Activated CD4-positive, alpha-beta T cell treated with anti-CD3 and anti-CD28 coated beads, Interleukin-2, amount 10 ng/mL, durations not matched to agents 7 days and 5 days (primary cell): ENCODE measurements at places on chromosomes 4 and X. TPM values are rescaled to one million over a fixed set of nuclear protein-coding genes. Genes with fewer than 3 reads are reported as not detected.
A peak's percentile ranks its signal among the peaks of the same experiment; 100 is the strongest.

GSX2 gene
- total RNA-seq: not detected

DNA sequence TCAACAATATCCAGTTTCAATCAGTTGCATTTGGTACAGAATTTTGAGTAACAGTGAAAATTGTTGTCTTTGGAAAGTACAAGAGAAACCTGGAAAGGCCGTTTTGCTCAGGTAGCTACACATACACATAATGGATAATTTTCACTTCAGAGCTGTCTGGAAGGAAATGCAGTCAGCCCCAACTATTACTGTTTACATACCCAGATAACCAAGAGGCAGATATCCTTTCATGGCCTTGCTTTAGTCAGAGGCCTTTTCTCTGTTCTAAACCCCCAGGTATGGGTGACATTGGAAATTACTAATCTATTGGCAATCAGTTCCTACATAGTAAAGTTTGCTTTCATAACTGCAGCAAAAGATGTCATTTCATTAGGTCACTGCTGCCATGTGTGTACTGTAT lies 244.9 kb upstream of the EMCN start:
- DNase-seq: no peak

DNA sequence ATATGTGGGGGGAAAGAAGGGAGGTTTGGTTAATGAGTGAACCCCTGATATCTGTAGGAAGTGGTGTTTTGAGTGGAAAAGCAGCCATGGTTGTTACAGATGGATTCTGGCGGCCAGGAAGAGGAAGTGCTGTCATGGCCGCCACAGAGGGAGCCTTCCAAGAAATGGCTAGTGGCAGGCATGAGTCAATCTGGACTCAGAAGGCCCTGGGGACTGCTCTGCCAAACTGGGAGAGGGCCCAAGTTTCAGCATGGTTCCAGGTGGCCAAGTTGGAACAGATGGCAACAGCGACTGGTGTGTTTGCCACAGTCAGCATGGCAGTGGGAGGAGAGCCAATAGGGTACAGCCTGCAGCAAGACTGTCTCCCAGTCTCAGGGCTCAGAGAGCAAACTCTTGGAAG lies 32.5 kb downstream of the ETDB start:
- no peak for DNase-seq

GRCh38 chr4:137156054-137156453 lies 376.2 kb downstream of the PCDH18 start:
- no peak for DNase-seq

- DNase-seq: no peak
These were observed 419.2 kb upstream of the CT83 start for GRCh38 chrX:116881961-116882360.

NXF2 gene
- not detected for total RNA-seq

MBNL3 gene
- 33.7 TPM for total RNA-seq

TEX13B gene
- total RNA-seq: not detected

DNA sequence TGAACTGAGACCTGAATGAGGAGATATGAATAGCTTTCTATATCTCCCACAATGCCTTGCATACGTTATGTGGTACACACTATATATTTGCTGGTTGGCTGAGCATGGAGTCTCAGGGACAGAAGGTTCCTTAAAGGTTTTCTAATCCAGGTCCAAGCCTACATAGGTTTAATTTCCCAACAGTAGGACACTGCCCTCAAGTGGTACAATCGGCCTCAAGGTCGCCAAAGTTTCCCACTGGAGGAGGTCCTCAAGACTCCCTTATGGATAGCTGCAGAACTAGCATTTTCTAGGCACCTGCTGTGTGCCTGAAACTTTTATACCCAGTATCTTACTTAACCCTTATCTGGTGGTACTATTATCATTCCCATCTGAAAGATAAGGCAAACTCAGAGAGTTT lies 21.0 kb upstream of the EFNB1 start:
- no peak for DNase-seq

SLITRK4 gene
- not detected for total RNA-seq

GRCh38 chrX:56728321-56728720 lies 722 bp upstream of the NBDY start:
- DNase-seq: no peak

FATE1 gene
- not detected for total RNA-seq

P2RY8 gene
- total RNA-seq: 107 TPM

HPSE gene
- total RNA-seq: 26.1 TPM

GRCh38 chr4:5812506-5813229 lies 80.2 kb downstream of the CRMP1 start:
- DNase-seq: peak; percentile 37

BTC gene
- not detected for total RNA-seq

DNA sequence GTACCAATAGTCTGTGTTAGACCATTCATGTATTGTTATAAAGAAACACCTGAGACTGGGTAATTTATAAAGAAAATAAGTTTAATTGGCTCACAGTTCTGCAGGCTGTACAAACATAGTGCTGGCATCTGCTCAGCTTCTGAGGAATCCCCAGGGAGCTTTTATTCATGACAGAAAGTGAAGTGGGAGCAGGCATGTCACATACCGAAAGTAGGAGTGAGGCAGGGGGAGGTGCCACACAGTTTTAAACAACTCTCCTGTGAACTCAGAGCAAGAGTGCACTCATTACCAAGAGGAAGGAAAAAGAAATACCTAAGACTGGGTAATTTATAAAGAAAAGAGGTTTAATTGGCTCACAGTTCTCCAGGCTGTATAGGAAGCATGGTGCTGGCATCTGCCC lies 591.2 kb downstream of the PPP4R3C start:
- no peak for DNase-seq

PPBP gene
- not detected for total RNA-seq

GRCh38 chr4:33709247-33709646 lies 2535.1 kb downstream of the ARAP2 start:
- no peak for DNase-seq

DNA sequence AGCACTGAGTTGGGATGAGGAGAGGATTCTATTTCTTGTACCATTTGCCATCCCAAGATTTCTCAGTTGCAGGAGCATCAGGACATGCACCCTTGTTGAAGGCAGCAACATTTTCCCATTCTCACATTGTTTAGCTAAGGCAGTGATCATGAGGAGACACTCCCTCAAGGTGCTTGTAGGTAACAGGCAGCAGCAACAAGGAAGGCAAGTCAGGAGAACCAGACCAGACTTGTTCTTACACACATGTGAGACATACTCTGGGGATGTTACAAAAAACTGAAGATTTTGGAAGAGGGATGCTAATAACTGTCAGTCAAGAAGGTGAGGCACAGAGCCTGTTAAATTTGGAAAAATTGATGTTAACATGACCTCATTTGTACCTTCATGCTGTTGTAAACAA lies 15.5 kb upstream of the HPGDS start:
- no peak for DNase-seq

PACRGL gene
- total RNA-seq: 11.7 TPM

DNA sequence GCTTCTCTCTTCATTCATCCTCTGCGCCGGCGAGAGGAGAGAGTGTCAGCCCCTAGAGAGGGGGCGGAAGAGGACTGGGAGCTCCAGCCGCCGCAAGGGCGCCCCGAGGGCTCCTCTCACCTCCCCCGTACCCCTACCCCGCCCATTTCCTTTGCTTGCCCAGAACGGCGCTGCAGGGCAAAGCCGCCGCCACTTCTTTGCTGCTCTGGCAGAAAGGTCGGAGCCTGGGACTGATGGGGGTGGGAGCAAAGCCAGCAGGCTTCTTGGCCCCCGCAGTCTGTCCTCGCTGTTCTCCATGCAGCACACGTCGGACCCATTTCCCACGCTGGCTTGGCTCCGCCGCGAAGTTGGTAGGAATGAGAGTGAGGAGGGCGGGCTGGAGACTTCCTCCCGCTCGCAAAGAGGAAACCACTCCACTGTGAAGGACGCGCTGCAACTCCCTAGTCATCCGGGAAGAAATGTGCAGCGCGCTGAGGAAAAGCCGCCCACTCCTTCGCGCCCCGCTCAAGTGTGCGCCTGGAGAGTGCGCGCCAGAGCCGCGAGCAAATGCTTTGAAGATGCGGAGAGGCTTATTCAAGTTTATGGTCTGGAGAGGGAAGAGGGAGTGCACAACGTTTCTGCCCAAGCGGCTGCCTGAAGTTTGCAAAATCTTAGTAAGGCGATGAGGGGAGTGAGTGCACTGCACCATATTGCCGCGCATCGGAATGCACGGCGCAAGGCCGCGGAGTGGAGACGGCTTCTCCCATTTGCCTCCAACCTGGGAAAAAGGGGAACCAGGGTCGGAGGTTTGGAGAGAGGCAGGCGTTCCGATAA lies 2.8 kb upstream of the PCDH7 start:
- DNase-seq: peak; percentile 30

GABRA4 gene
- total RNA-seq: not detected

CFI gene
- total RNA-seq: not detected

GRCh38 chrX:150377005-150377404 lies 13.9 kb downstream of the MAMLD1 start:
- DNase-seq: no peak

DNA sequence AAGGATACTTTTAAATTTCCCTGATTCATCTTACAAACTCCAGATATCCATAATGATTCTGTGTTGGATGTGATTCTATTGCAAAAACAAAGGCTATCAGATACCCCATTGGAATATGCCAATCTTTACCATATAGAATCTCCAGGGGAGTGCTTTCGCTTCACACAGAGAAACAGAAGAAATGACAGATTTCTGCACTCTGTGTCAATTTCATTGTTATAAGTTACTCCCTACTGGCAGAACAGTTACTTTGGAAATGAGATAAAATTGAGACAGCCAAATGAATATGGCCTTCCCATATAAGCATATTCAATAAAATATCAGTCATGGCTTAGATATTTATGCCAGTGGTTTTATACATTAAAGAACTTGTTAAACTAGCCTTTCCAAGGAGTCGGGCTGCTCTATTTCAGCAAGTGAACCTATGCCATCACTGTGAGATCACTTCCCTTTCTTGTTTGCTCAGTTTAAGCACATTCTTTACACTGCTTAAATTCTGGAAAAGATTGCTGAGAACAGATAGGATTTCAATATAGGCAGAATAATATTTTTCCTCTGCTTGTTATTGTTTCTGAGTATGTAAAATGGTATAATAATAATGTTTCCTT lies 127.5 kb upstream of the ANXA10 start:
- no peak for DNase-seq

- DNase-seq: no peak
These were observed 124.8 kb downstream of the MXRA5 start for GRCh38 chrX:3221643-3222042.

GRCh38 chrX:940691-941090 lies 271.8 kb downstream of the CRLF2 start:
- no peak for DNase-seq

DNA sequence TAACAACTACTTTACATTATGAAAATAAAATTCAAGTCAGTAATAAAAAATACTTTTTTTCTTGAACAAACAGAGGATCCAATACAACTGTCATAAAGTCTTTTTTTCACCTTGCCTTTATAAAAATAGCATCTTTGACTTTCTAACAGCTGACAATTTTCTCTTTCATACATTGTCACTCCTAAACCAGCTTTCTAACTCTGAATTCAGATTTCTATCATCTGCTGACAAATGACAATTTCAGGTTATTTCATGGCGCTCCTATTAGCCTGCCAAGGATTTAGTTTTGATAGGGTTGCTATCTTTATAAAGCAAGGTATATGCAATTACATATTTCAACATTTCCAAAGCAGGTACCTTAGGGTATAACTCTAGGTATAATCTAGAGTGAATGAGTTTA lies 14.6 kb downstream of the NAA11 start:
- no peak for DNase-seq

DNA sequence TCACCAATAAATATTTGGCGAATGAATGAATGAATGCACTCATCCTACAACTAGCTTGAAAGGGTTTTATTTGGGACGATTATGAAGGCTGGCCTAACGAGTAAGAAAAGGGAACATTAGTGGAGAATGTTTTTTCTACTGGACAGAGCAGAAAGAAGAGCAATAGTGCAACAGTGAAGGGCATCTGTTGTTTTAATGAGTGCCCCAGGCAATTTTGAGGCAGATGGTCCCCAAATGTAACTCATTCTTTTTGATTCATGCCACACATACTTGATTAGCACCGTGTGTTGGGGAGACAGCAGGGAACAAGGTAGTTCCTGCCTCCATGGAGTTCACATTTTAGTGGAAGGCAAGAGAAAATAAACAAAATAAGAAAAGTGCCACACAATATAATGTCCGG lies 22.7 kb upstream of the INTS6L start:
- DNase-seq: no peak

DNA sequence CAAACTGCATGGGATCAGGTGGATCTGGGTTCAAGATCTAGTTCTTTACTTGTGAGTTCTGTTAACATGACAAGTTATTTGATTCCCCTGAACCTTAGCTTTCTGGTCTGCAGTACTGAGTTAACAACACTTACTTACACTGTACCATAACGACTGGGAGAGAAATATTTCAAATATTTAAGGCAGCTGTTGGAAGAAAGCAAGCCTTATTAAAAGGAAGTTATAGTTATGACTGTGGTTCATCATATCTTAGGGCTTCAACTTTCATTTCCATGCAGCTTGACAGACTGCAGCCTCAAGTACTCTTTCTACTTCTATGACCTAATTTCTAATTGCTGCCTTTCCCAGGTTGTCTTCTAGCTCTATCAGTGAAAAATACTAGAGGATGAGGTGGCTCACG lies 40.0 kb upstream of the PDGFRA start:
- DNase-seq: no peak

- DNase-seq: no peak
These were observed 5.2 kb upstream of the CBR4 start for GRCh38 chr4:169015186-169015623.

DNA sequence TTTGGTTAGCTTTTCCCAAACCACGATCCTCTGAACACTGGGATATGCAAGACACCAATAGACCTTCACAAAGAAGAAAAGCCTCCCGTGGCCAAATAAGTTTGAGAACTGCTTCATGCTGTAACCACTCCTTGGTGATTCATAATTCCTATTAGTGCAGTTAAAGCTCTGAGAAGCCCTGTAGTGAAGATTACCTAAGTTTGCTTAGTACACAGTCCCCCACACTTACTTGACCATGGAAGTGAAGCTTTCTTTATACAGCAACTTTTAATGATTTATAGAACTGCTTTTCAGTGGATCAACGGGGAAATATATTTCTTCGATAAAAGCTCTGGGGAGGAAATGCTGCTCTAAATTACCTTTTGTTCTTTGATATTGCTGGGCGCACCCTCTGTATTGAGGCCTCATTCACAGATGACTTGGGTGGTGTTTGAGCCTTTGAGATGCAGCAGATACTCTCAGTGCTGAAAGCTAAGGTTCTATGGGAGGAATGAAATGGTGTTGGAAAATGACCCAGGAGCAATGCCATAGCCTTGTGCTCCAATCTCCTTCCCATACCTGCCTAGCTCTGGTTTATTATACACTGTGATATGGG lies 67.4 kb downstream of the CBLL2 start:
- DNase-seq: no peak

DNA sequence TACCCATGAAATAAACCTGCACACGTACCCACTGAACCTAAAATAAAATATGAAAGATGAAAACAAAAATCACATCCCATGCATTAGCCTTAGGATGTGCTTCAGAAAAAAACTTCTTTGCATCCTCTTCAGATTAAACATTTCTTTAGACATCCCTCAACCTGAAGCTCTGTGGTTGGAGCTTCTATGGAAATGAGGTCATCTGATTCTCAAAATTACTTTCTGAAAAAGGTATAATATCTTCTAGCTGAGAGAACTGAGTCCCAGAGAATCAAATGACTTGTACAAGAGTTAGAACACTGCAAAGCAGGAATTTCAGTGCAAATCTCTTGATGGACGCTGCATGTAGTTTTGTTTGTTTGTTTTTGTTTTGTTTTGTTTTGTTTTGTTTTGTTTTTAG lies 19.1 kb upstream of the ANTXR2 start:
- no peak for DNase-seq

ZNF732 gene
- total RNA-seq: not detected
